ENCODE measurements at places on chromosomes 16 and 17.

GRCh38 chr17:32443827-32444300, 446 bp upstream of the PSMD11 start:
- DNase-seq = no peak

DNA sequence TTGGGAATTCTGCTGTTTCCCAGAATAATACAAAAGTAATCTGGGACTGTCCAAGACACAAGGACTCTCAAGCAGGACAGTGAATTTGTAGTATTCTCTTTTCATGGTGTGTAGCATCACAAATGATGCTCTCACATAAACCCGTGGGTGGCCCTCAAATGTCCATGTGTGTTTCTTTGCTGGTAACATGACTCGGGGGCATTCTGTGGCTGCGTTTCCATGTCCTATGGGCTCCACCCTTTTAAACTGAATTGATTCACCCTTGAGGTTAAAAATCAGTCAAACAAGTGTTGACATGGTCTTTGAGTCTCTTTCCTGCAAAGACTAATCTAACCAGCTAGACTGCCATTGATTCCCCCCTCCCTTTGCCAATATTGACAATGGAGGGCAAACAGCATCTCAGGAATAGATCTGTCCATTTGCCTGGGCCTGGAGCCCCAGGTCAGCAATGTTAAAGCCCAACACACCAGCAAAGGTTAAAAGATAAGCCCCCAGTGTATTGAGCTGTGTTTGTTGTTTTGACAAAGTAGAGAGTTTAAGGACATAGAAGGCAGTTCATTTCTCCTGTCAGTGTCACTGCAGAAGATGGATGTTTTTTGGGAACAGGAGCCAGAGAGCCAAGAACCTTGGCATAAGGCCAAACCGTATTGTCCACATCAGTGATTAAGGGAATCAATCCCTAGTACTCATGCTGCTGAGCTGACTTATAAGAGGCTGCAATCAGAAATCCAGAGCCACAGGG, 117.1 kb upstream of the COX10 start:
- DNase-seq = no peak

DNA sequence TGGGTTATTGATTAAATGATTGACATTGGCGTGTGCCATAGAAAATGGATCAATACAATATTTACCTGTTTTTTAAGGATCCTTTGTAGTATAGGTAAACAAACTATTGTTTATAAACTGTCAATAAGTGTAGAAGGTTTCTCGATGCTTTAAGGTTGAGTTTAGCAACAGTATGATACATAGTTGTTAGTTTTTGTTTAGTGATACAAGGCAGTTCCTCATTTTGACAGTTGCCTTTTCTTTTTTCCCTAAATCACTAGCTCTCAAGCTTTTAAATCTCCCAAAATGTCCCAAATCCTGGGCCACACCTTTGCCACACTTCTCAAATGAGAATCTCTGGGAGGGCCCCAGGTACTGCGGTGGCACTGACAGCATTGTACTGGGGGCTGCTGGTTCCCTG, 57.3 kb downstream of the EPN2 start:
- DNase-seq = no peak

DNA sequence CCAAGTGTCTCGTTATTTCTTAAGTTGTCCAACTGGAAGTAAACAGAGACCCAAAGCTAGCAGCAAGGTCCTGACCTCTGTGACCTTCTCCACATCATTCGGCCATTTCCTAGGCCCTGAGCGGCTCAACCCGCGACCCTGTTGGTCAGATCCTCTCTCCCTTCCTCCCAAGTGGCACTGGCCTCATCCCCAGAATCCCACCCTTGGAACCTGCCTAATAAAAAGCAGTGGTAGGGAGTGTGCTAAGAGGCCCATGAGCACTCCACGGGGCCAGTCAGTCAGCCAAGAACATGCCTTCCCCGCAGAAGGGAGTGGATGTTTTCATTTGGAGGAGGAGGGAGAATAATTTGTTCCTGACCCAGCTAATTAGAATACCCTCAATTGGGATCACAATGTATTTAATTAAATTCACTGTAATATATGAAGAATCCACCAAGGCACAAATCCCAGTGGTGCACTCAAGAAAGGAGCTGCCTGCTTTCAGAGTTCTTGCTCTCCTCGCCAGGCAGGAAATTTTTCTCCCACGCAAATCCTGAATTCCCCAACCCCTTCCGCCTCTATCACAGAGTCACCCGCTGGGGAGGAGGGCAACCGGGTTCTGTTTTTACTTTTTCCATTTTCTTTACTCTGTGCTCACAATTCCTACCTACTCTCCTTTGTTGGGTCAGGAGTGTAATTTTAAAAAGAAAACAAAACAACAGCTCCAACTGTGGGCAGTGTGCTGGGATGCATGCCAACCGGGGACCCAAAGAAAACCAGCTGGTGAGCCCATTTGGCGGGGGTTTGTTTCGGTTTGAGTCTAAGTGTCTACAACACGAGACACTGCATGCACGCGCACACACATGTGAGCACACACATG, 153.4 kb downstream of the ZFHX3 start:
- no peak for DNase-seq

- DNase-seq = no peak
Observed at GRCh38 chr17:79028496-79029326, 4.7 kb downstream of the C1QTNF1 start.

DNA sequence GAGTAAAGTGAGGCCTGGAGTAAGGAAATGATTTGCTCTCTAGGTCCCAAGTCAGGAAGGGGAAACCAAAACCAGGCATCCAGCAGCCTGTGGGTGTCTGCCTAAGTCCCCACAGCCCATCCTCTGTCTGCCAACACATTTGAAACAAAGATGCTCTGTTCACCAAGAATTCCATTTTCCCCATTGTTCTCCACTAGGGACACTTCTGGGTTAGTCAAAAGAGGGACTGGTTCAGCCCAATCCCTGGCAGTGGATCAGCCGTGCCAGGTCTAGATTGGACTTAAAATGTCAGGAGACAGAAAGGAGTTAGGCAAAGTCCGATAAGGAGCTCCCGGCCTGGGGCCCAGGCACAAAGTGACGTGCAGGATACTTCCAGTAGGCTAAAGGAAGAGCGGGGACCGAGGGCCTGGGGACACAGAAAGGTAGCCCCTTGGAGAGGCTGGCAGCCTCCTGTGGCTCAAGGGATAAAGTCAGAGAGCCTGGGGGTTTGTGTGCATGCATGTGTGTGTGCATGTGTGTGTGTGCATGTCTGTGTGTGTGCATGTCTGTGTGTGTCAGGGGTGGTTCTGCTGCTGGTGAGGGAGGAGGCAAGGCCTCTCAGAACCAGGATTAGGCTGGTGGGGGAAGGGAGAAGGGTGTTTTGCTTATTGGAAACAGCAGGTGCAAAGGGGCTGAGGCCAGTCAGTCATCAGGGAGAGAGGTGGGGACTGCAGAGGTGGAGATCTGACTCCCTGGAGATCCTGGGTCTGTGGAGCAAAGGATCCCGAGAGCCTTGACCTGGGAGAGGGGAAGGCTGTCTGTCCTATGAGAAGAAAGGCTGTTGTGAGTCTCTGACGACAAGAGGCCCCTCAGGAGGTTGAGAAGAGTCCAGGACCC, 41.7 kb upstream of the IL34 start:
- DNase-seq = no peak

DNA sequence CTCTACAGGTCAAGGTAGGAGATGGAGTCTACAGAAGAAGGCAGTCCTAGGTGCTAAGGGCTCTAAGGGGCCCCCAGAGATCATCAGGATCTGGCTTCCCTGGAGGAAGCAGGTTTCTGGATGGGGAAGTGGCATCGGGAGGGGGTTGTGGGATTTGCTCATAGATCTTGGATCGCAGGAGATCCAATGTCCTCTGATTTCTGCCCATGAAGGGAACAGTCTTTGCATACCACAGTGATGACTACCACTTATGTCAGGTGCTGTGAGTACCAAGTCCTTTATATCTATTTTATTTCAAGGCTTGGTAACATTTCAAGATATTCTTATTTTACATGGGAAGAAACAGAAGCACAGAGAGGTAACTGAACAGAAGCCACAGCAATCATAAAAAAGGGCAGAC, 164.0 kb downstream of the RGS9 start:
- DNase-seq = no peak

GRCh38 chr17:45739786-45740185, 44.3 kb upstream of the CRHR1 start:
- DNase-seq = no peak

DNA sequence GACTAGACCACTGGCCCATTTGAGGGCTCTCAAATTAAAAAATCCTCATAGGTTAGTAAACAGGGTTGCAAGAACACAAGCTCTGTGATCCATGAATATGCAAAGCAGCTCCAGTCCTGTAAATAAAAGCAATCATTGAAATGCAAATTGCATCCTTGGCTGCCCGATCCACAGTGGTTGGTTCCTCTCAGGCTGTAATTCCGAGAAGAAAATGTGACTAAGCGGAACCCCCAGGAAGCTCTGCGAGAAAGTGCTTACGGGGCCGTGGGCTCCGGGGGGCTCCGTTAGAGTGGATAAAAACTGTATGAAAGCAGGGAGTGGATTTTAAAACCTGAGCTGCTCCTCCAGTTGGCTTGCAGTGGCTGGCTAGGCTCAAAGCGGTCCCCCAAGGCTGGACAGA, 2.5 kb downstream of the GPRC5B start:
- DNase-seq = no peak

DNA sequence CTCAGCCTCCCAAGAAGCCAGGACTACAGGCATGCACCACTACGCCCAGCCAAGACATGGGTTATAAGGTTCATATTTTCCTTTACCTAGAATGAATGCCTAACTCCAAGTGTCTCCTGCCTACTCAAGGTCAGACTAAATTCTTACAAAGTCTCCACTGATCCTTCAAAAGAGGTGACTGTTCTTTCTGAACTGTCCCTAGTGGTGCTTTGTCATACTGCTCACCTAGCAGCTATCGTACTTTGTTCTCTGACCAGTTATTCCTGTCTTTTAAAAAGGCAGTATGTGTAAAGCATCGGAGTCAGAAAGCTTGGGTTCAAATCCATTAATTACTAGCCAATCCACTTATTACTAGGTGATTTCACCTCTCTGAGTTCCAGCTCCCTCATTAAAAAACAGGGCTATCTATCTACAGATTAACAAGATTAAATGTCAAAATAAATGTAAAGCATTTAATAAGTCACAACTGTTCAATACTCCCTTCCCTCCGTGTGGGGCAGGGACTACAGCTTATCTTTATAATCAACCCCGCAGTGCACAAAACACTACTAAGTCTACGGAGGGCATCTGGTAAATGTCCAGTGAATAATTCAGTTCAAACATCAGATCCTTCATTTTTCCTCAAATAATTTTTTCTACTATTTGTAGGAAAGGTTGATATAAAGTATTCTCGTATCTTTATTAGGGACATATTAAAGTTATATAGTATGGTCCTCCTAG, 20.0 kb upstream of the ITGA2B start:
- DNase-seq = no peak

DNA sequence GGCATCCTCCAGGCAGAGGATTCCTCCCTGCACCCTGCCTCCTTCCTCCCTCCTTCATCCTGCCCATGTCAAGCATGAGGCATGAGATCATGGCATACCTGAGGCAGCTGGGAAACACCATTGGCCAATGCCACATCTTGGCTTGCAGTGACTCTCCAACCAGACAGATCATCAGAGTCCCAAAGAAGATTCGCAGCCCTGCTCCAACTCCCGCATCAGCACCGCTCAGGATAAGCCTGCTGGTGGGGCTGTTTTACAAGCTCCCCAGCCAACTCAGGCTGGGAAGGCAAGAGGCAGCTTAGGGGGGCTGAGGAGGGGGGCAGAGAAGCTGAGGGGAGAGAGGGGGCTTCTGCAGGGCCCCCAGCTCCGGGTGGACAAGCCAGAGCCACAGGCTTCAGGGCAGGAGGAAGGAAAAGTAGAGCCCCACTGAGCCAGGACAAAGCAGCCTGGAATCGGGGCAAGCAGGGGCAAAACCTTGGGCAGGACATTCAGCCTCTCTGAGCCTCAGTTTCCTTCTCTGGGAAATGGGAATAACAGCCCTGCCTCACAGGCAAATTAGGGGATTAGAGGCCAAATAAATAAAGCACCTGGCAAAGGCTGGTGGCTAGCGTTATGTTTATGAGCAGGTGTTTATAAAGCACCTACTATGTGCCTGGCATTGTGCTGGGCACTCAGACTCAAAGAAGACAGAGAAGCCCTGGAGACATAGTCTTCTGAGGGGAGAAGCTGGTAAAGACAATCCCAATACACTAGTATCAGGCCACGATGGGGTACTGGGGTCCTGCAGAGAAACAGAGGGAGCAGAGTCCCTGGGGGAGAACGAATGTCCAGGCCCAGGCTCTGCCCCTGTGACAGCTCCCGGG, 88.1 kb downstream of the GOSR1 start:
- no peak for DNase-seq

- DNase-seq = no peak
Observed at GRCh38 chr17:44262654-44263225, 5.2 kb downstream of the SLC4A1 start.

DNA sequence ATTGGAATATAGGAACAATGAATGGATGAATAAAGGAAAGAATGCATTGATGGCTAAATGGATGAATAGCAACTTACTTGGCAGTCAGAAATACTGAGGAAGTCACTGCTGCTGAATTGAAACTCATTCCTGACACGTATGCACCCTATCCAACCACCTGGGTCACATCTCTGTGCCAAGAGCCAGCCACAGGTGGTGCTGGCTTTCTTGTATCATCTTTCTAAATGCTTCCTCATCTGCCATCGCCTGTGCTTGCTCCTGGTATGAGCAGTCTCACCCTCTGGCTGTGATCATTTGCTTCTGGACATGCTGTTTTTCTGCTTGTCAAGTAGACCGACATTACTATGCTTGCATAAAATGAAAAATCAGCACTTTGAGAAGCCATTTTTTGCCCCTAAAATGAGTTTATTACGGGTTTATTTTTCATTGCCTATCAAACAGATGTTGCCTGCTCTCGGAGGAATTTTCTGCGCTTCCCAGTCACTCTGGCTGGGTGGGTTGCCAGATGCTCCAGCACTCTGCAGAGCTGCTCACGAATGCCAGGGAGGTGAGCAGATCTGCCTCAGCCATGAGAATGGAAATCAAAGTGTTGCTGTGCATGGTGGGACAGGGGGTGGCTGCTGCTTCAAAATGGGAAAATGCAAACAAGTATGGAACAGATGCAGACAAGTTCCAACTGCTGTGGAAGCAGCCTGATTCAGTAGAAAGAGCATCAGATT, 1349.6 kb upstream of the CDH8 start:
- DNase-seq = no peak

GRCh38 chr17:81240761-81241160, 1.6 kb downstream of the NDUFAF8 start:
- no peak for DNase-seq

GRCh38 chr17:69342896-69343644, 16.1 kb upstream of the ABCA5 start:
- DNase-seq = no peak

DNA sequence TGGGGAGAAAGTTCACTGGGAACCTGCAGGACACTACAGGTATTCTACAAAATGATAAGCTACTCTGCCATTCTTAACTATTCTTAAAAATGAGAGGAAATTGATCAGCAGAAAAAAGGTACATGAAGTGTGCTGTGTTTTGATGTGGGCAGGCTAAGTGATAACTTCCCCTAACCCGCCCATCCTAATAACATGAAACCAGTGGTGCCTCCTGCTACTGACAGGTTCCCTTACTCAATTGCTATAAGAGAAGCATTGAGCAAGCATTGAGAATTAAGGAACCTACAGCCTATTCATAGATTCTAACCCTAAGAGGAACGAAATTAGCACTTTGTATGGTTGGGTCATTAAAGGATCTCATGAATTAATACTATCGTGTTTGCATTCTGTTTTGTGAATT, 18.9 kb downstream of the XYLT1 start:
- no peak for DNase-seq

Measured in SW 1271 (cell line).